Cortex of kidney (tissue), 1 donor: ENCODE measurements at places on chromosomes 6 and 20.

- DNase-seq: no peak
Observed at GRCh38 chr6:126107475-126108166, 121.3 kb downstream of the TRMT11 start.

GRCh38 chr20:25579081-25579770 lies 6.1 kb downstream of the NINL start:
- no peak for DNase-seq

GRCh38 chr20:37992802-37993409 lies 40.4 kb downstream of the TTI1 start:
- no peak for DNase-seq

DNA sequence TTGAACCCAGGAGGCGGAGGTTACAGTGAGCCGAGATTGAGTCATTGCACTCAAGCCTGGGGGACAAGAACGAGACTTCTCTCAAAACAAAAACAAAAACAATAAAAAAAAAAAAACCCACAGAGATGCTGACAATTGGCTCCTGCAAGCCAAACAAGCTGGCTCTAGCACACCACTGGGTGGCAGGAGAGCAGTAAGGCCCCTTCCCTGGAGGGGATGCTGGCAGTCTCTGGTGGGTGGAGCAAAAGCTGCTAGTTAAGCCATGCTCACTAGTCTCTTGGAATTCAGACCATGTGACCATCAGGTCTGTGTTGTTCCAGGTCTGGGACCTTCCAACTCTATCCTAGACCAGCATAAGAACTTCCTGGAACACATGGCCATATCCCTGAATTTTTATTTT lies 18.9 kb upstream of the DSN1 start:
- no peak for DNase-seq

GRCh38 chr20:31237763-31238162 lies 19.7 kb upstream of the DEFB115 start:
- DNase-seq: no peak

- DNase-seq: no peak
Observed at GRCh38 chr20:24948939-24949679, at the start of gene CST7. CST7 (plus strand) TSS chr20:24949269; CDS start chr20:24949506, 237 bp downstream.

DNA sequence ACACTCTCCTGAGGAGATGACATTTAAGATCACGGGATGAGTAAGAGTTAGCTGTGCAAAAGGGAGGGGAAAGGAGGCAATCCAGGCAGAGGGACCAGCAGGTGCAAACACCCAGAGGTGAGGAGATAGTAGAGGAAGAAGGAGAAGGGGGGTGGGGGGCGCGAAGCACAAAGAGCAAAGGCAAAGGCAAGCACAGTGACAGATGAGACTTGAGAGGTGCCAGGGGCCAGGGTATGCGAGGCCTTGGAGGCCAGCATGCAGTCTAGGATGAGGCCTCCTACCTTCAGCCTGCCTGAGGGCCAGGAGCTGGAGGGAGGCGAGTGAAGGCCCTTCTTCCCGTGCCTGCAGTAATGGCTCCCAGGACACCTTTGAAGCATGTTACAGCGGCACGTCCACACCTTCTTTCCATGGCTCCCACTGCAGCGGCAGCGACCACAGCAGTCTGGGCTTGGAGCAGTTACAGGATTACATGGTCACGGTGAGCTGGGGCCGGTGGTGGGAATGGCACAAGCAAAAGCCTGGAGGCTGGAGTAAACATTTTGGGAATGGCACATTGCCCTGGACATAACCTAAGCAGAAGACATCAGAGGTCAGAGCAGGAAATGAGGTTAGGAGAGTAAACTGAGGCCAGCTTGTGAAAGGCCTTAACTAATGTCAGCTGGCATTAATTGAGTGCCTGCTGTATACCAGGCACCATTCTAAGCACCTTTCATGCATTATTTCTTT lies 18.6 kb downstream of the CCM2L start:
- DNase-seq: no peak

- DNase-seq: no peak
Observed at GRCh38 chr6:170098428-170099170, 192.3 kb downstream of the DLL1 start.

GRCh38 chr6:26536571-26537159 lies 1.5 kb upstream of the HMGN4 start:
- no peak for DNase-seq

DNA sequence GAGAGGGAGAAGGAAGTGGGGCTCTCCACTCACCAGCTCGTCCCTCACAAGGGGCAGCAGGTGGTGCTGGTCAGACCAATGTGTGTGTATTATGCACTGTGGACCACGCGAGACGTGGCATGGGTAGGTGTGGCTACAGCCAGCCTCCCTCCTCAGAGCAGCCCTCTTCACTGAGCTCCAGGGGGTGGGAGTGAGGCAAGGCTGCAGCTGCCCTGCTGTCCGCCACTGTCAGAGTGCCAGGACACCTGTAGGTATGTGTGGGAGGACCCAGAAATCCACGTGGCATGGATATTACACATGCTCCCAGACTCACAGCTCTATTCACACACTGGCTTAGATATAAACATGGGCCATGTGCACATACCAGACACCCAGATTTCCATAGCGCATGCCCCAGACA lies 90.3 kb downstream of the VEGFA start:
- DNase-seq: no peak

DNA sequence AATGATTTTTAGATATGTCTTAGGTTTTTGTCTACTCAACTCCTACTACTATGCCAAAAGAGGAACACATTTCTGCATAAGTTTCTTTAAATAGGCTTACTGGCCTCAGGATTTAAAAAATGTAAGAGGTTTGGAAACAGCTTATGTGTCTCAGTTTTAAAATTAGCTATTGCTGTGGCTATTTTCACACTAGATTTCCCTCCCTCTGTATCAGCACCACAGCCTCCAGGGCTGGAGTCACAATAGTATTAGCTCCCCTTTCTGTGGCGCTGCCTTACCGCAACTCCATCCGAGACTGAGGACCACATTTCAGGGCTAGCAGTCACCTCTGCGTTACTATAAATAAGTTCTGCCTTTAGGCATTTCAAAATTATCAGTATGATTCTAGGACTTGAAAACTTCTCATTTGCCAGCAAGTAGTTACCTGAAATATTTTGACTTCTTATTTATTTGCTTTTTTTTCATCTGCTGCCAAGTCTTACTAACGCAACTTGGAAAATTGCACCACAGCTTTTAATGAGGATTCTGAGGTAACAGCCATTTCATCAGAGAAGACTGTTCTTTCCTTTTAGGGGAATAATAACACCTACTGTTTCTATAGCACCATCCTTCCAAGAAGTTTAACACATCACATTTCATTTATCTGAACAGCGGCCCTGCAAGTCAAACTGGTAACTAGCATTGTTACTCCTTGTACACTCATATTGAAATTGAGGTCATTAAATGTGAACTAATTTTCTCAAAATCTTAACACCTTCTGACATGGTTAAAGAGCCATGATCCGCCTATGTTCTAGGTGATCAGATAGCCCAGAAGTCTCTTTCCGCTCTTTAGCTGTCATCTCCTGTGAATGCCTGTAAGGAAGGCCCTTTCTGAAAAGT lies 105.9 kb downstream of the GJA10 start:
- DNase-seq: no peak

GRCh38 chr6:39902786-39903465 lies 31.3 kb downstream of the MOCS1 start:
- no peak for DNase-seq

- DNase-seq: no peak
Observed at GRCh38 chr6:14035874-14036273, 81.7 kb upstream of the CD83 start.

GRCh38 chr6:31143148-31143547 lies 4.3 kb upstream of the PSORS1C2 start:
- no peak for DNase-seq

DNA sequence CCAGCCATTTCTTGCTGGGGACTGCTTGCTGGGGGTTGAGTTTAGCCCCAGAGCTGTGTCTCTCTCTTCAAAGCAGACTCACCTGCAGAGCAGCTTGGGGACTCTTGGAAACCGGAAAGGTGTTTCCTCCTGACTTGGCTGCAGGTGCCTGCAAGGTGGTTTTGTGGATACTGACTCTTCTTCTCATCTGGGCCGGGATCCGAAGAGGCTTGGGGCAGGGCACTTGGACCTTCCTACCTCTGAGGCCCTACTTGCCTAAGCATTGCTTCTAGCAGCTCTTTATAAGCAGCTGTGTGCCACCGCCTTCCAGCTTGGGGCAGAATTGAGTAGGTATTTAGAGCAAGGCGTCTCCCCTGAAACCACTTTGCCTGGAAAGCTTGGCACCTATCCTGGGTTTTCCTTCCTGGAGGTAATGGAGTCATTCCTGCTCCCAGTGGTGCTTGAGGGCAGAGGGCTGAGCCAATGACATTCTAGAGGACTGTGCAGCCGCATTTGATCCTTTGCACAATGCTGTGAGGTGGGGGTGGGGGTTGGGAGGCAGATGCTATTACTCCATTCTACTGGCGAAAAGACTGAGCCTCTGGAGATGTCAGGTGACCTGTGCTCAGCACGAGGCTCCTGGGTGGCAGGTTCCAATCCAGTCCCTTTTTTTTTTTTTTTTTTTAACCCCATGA lies 3.4 kb upstream of the CTSZ start:
- no peak for DNase-seq

GRCh38 chr20:19851861-19852260 lies 93.8 kb downstream of the RIN2 start:
- DNase-seq: no peak

GRCh38 chr6:44668391-44668930 lies 281.0 kb downstream of the CDC5L start:
- DNase-seq: no peak
